ENCODE measurements at places on chromosomes 2 and 18.

GRCh38 chr18:8783335-8783993 is 78.1 kb downstream of the MTCL1 start:
- no peak for DNase-seq

DNA sequence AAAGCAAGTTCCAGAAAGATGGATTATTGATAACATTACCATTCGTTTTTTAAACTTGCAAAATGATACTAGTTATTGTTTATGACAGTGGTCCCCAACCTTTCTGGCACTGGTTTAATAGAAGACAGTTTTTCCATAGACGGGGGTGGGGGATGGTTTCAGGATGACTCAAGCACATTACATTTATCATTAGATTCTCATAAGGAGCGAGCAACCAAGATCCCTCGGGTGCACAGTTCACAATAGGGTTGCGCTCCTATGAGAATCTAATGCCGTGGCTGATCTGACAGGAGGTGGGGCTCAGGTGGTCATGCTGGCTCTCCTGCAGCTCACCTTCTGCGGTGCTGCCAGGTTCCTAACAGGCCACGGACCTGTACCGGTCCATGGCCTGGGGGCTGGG is 86.2 kb downstream of the BCL2 start:
- no peak for DNase-seq

GRCh38 chr18:76252880-76253279 is 242.2 kb downstream of the ZNF516 start:
- DNase-seq, result no peak

DNA sequence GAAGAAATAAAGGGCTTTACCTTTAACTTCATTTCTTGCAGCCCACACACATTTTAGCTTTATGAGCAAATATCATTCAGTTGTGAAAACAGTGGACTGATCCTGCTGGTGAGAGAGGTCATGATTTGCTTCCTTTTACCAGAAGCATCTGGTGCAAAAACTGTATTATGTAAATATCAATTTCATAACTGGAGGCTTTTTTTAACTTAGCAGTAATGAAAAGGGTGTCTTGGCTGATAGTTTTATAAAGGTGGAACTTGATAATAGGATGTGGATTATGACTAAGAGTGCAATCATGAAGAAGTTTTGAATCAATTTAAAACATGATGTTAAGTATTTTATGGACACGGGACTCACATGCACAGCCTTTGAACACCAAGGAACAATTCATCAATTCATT is 304.4 kb downstream of the GULP1 start:
- DNase-seq, result no peak

DNA sequence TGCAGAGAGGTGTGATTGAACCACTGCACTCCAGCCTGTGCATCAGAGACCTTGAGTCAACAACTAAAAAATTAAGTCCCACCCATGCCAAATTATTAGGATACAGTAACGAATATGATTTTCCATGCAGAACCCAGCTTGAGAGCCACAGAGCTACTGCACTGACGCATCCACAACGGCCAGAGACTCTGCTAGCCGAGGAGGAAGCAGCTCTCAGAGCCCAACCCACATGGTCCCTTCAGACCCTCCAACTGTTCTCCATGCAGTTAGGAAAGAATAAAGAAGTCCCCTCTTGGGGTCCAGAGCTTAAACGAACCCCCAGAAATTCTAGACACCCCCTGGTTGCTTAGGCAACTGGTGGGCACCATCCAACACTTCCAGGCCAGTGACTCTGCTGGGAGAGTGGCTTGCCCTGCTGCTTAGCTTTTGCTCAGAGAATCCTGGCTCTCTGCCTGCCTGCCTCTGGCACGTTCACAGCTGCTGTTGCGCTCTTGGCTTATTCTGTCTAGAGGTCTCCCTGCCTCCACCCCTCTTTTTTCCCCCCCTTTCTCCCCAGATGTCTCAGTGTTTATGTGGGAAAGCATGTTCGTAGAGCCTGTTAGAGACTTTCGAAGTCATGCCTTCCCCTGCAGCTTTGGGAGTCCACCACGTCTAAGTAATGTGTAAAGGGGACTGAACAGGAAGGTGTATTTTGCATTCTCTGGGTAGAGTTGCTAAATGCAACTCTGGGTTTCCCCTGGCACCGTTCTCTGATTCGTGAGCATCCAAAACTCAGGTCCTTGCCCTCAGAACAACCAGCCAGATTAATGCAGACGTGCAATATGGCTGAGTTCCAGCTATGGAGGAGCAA is 26.0 kb upstream of the SP3 start:
- no peak for DNase-seq

All from ELR (cell line).